Progenitor cell of endocrine pancreas (in vitro differentiated cells): ENCODE measurements at places on chromosomes 5 and 9.

- no peak for DNase-seq
These were observed 55.9 kb downstream of the TMEM215 start for GRCh38 chr9:32839013-32839885.

DNA sequence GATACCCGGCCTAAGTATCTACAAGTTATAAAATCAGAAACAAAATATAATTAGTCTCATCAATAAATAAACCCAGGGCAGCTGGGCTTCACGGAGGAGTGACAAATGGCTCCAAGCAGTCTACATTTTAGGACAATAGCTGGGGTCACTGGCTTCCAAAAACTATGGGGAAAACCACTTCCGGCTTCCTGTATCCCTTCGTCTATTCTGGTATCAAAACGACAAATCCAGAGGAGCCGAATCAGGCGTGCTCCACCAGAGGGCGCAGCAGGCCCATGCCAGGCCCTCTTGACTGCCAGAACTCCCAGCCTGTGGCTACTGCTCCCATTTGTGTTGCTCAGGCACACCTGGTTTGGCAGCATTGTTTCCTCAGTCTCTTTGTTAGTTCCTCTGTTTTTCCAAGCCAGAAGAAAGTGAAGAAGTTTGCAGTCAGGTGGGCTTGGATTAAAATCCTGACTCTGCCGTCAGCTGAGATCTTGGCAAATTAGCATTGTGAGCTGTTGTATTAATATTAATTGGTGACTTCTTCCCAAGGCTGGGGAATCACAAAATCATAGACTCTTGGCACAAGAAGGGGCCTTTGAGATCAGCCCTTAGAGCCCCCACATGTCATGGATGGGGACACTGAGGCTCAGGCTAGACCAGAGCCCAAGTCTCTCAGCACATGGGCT, 11.6 kb upstream of the RAB14 start:
- DNase-seq: peak; percentile 83

DNA sequence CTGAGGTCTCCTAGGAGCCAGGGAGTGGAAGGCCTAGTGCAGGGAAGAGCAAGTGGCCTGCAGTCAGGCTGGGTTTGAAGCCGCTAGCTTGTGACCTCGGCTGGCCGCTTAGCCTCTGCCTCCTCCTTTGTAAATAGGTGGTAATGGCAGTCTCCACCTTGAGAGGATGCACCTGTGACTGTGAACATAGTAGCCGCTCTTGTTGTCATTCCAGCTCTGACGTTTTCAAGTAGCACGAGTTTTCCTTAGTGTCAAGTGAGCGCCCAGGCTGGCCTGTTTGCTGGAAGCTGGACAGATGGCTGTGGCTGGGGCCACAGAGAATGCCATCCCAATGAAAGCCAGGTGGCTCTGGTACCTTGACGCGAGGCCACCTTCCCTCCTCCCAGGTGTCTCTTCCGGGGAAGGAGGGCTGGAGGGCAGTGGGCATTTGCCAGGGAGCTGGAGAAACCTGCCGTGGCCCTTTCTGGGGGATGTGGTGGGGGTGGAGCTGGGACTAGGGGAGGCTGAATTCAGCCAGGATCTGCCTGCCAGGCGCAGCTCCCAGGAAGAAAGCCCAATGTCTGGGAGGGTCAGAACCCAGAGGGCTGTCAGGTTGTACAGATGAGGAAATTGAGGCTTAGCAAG, 2.5 kb downstream of the ASS1 start:
- DNase-seq: no peak

GRCh38 chr5:57306359-57306758, 132.5 kb downstream of the GPBP1 start:
- no peak for DNase-seq

GRCh38 chr5:143514616-143515335, 111.3 kb upstream of the NR3C1 start:
- DNase-seq: no peak

DNA sequence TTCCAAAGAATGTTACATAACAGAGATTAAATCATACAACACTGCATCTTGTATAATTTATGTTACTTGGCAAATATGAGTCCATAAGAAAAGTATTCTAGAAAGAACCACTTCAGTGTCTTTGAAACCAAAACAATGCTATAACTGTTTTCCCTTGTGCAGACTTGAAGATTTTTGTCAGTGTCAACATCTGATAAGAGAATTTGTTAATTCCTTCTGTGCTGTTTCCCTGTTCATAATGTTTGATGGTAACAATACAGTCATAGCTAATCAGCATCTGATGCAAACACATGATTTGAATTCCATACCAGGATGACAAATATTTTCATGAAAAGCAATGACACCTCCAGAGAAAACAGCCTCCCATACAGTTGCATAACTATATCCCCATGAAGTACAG, 306.8 kb downstream of the SEMA5A start:
- DNase-seq: no peak
